Activated B cell treated with CpG ODN at 0.5 μM for 24 hours (primary cell): ENCODE measurements at places on chromosomes 16 and 17. TPM values are rescaled to one million over a fixed set of nuclear protein-coding genes. Genes with fewer than 3 reads are reported as not detected.

- no peak for DNase-seq
Measured at GRCh38 chr16:19152042-19152441, 16.0 kb upstream of the SYT17 start.

DNA sequence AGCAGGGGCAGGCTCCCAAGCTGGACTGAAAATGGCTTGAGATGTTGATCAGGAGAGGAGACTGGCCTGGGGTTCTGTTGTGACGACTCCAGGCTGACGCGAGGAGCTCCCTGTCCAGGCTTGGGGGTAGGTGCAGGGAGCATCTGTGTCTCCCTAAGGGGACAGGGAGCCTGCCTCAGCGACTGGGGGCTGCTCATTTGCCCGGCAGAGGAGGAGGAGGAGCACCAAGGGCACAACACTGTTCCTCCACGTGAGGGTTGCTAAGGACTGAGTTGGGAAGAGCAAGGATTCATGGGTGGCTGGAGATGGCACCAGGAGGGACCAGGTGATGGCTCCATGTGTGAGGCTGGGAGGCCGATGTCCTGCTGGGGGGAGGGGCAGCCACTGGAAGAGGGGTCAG lies 53.3 kb downstream of the USP22 start:
- no peak for DNase-seq

DNA sequence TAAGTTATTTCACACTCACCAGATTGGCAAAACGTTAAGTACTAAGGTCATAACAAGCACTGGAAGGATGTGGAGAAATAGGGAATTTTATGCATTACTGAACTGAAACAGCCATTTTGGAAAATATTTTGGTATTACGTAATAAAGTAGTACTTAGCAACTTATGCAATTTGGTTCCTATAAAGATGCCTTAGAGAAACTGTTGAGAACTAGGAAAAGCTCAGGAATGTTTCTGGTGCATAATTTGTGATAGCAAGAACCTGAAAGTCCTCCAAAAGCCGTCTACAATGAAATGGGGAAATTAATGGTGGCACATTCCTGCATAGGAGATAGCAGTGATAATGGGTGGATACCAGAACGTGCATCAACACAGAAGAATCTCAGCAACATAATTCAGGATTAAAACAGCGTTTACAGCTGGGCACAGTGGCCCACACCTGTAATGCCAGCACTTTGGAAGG lies 472.5 kb downstream of the WWOX start:
- DNase-seq = no peak

DNA sequence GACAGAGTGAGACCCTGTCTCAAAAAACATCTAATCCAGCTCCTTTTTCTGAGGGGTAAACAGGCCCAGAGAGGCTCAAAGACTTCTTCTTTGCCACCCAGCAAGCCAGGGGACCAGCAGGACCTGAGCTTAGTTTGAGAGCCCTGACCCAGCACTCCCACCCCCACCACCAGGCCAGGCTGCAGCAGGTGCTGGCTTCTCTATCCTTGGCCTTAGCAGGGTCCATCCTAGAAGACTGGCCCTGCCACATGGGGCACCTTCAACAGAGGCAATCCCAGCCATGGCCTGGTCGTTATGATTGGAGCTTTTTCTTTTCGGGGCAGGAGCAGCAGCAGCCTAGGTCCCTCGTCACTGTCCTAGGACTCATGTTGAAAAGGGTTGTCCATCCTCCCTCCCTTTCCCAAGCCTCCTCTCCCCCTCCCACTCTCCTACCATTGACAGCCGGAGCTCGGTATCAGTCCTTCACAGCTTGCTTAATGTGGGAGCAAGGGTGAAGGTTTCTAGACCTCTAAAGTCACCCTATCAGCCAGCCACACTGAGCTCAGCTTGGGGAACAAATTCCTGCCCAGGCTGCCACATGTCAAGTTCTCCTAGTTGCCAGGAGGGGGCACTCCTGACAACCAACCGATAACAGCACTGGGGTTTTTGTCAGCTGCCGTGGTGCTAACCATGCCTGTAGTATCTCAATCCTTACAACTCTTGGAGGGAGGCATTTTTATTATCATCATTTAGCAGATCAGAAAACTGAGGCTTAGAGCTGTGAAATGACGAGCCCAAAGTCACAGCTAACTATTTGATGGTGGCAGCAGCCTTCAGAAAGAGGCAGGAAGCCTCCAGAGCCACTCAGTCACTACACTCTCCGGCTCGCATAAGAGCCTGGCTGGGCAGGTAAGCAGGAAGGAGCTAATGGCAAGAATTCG lies 11.2 kb downstream of the MRPL27 start:
- DNase-seq = no peak

DNA sequence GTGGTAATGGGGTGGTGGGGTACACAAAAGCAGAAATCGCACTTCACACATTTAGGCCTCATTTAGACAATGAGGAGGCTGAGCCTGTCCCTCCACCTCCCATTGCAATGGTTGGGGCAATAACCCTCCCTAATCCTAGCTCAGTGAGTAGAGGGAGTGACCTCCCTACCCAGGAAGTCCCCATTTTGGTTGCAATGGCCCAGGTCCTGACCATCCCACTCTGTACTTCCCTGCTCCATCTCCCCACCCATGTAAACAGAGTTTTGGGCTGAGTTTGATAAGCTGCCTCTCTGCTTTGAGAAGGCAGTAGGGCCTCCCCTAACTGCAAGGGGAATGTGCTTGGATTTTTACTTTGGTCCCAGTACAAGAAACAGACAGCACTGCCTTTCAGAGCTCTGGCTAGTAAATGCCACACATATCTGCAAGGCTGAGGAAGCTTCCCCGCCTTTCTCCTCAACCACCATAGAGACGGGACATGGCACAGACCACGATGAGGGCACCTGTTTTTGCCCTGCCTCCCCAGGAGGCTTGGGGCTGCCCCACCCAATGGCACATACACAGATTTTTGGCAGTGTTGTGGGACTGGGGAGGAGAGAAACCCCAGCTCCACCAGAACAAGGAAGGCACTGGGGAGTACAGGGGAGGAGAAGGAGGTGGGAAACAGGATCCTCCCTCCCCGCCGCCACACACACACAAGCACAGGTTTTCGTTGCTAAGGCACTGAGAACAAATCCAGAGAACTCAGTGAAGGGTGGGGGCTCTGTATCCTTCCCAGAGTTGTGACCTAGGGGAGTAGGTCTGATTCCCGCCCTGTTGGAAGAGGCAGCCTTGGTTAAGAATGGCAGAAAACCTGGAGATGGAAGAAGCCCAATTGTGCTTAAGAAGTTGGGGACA lies 7.3 kb downstream of the VAT1 start:
- DNase-seq = no peak

DNA sequence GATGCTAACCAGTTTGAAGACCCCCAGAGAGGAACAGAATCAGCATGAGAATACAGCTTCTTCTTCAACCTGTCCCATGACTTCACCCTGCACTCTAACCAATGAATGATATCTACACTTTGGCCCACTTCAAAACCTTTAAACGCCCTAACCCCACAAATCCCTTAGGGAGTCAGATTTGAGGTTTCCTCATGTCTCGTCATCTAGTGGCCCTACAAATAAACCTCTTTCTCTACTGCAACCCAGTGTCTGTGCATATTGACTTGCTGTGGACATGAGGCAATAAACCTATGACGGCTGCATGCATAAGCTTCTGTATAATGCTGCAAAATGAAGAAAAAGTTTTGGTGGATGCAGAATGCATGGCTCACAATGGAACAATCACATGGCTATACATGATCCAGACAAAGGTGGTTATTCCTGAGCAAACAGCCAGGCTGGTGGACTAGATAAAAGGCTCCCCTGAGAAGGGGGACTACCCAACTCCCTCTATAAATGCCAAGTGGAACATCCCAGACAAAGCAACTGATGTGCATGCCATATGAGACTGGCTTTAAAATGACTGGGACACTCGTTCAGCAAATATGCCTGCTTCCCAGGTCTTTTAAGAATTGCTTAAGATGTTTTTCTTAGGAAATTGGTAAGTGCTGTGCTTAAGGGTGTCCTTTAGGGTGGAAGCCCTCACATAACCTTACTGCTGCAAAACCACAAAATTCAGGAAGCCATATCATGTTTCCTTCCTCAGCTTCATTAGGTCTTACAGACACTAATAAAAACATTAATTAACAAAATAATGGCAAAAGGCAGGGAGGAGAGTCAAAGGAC lies 12.2 kb downstream of the N4BP1 start:
- DNase-seq = no peak

DNA sequence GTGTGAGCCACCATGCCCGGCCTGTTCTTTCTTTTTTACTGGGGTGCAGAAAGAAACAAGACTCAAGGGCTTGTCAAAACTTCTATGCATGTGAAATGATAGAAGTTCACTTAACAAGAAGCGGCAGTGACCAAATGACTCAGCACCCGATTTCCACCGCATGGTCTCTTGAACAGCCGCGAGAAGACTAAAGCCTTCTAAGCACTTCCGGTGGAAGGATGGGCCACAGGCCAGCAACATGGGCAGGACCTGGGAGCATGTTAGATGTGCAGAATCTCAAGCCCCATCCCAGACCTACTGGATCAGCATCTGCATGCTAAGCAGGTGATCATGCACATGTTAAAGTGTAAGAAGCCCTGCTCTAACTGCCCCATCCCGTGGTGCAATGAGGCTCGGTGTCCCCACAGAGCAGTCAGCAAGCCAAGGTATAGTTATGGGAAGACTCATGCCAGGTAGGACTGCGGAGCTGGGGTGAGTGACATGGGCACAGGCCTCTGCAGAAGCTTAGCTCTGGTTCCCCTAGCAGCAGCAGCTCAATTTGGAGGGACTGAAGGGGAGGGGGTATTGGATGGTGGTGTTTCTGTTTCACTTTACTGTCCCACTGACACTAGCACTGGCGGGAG lies 88.5 kb upstream of the HNF1B start:
- no peak for DNase-seq

DNA sequence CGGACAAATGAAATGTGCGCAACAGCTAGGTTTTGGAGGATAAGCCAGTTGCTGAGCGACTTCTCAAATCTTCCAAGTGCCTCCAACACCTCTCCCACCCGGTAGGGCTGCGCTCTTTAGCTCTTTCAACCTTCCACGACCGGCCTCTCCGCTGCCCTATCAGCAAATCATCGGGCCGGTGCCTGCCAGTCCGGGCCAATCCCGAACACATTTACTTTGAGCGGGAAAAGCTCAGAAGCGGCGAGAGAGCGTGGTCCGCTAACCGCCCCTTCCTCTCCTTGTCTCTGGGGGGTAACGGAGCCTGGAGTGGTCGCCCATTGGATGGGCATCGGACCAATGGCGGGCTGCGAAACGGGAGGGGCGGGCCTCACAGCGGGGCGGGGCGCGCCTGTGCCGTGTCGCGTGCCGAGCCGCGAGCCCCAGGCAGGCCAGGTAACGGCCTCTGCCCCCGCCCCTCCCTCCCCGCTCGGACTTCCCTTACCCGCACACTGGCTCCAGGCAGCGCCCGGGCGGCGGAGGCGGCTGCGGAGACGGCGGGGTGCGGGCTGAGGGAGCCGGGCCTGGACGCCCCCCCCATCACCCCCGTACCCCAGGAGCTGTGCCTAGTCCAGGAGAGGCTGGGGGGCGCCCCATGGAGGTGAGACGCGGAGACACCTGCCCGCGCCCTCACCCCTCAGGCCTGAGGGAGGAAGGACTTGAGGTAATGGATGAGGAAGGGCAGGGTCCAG lies at the start of gene MEIOC:
Gene MEIOC, plus strand, starts transcription at position 486 of the 728 bp plus-strand sequence. Its CDS starts 146 bp downstream, at position 632.
- DNase-seq = peak; percentile 27

DNA sequence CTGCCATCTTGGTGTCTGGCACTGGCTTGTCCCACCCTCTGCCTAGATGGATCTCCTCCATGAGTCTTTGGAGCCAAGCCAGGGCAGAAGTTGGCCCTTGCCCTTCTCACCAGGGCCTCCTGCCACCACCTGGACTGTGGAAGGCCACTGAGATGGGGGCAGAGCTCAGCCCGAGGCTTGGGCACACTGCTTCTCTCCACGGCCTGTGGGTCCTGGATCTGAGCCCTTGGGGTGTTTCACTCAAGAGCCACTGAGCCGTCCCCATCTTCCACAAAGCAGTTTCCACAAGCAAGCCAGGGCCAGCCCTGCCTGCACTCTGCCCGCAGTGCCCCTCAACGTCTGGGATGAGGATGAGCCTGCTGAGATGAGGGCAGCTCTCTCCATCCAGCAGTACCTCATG lies 16.7 kb upstream of the CD300A start:
- no peak for DNase-seq

DNA sequence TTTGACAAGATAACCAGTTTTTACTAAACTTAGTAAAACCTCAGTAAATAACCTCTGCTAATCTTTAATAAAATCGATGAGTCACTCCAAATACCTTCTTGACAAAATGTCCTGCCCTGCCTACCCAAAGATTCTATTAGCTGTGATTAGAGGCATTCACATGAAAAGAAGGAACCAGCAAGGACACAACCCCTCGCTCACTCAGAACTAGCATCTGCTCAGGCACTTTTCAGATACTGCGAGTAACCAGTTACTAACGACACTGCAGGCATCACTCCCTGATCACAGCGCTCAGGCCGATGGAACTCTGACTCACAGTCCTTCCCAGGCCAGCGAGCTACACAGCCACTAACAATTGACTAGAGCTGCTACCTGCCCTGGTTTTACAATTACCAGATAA lies 24.3 kb downstream of the PELP1 start:
- no peak for DNase-seq

GRCh38 chr16:85354686-85355514 lies 242.6 kb upstream of the CIBAR2 start:
- no peak for DNase-seq

DNA sequence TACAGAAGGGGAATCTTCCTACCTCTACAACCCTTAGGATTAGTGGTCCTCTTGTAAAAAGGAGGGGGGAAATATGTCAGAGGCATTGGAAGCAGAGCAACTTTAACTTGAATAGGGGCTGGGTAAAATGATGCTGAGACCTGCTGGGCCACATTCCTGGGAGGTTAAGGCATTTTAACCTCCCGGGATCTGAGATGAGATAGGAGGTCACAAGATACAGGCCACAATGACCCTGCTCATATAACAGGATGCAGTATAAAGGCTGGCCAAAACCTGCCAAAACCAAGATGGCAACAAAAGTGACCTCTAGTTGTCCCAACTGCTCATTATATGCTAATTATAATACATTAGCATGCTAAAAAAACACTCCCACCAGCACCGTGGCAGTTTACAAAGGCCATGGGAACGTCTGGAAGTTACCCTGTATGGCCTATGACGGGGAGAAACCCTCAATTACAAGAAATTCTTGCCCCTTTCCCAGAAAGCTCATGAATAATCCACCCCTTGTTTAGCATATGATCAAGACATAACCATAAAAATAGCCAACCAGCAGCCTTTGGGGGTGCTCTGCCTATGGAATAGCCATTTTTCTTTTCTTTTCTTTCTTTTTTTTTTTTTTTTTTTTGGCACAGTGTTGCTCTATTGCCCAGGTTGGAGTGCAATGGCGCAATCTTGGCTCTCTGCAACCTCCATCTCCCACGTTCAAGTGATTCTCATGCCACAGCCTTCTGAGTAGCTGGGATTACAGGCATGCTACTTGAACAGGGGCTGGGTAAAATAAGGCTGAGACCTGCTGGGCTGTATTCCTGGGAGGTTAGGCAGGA lies 6.2 kb upstream of the C1QTNF1 start:
- no peak for DNase-seq

GRCh38 chr17:81992306-81993102 lies 15.1 kb downstream of the ASPSCR1 start:
- DNase-seq = no peak

GRCh38 chr17:16915752-16916556 lies 56.0 kb downstream of the TNFRSF13B start:
- peak; percentile 48 for DNase-seq

- no peak for DNase-seq
Measured at GRCh38 chr16:53092284-53092683, 37.5 kb downstream of the CHD9 start.

Gene ZNF594
- 20.4 and 26.8 TPM in 2 replicates for total RNA-seq

Gene HSBP1
- 49.8 and 54.0 TPM in 2 replicates for total RNA-seq

Gene FOXN1
- total RNA-seq = not detected in 2 replicates

Gene SDR42E2
- 0.18 and 0.22 TPM in 2 replicates for total RNA-seq

Gene LRRC37A
- 10.0 and 12.3 TPM in 2 replicates for total RNA-seq

Gene KREMEN2
- 1.3 and 1.7 TPM in 2 replicates for total RNA-seq

Gene PYDC1
- total RNA-seq = 0.27 TPM in 1 of 2 replicates, not detected in the other

Gene DOC2B
- total RNA-seq = not detected in 2 replicates
